ENCODE measurements at places on chromosomes 5 and 9. TPM values are rescaled to one million over a fixed set of nuclear protein-coding genes. Genes with fewer than 3 reads are reported as not detected.

DNA sequence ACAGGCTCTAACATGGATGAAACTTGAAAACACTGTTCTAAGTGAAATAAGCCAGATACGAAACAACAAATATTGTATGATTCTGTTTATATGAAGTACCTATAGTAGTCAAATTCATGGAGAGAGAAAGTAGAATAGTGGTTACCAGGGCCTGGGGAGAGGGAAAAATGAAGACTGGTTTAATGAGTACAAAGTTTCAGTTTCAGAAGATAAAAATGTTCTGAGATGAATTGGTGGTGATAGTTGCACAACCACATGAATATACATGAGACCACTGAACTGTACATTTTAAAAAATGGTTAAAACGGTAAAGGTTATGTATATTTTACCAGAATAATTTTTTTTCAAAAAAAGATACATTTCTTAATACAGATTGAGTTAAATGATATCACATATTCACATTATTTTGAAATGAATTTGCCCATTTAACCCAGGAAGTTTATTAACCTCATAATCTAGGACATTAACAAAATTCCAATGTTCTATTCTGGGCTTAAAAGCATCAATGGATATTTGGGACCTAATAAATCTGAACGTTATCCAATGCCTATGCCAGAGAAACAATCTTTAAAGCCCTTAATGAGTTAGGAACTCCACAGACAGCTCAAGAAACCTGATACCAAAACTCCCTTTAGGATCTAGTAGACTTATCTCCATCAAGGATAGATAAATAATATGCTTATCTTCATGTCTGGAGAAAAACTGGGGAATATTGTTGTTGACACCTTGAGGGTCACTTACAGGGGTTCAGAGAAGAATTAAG is 521.3 kb downstream of the EFNA5 start:
- no peak for DNase-seq

DNA sequence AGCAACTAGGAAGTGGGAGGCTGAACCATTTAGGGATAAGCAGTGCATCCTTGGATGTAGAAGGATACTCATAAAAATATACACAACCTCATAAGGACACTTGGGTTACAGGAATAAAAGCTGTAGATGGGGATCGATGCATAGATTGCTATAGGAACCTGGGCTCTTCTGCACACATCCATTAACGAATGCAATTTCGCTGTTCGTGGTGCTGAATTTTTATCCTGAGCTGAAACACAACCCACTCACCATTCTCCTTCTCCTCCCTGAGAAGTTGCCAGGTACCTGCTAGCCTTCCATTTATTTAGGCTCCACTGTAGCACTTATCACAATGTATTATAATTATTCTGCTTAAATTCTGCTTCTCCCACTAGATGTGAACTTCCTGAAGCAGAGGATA is 320.6 kb upstream of the BRINP1 start:
- DNase-seq = peak; percentile 0

GRCh38 chr5:159601216-159601615 is 270.9 kb upstream of the IL12B start:
- DNase-seq = no peak

PCDHA4 gene
- 0.26 TPM for polyA plus RNA-seq

- DNase-seq = no peak
Measured at GRCh38 chr9:105860516-105860915, 166.2 kb downstream of the TMEM38B start.

DNA sequence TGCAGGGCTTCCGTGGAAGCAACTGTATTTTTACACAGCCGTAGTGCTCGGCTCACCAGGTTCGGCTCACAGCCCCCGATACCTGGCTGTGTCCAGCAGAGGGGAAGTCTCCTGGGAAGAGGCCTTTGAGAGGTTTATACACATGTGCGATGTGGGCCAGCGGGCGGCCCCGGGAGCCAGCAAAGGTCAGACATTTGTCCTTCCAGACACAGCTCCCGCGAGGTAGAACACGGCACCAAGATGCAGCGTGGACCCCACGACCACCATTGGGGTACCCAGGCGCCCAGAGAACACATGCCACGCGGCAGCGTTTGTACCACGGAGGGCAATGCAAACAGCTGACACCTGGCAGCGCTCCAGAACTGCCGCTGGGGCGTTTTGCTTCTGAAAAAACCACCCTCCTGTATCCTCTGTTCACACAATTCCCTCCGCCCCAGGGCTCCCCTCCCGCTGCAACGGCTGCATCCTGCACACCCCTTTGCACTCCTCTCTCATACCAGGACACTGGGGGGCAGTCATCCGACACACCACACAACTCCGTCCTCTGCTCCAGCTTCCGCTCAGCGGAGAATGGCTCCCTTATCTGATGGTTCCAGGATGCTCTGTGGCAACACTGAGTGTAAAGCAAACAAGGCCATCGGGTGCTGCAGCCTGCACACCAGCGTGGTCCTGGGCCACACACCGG is 235.3 kb downstream of the SYK start:
- peak; percentile 62 for DNase-seq

DNA sequence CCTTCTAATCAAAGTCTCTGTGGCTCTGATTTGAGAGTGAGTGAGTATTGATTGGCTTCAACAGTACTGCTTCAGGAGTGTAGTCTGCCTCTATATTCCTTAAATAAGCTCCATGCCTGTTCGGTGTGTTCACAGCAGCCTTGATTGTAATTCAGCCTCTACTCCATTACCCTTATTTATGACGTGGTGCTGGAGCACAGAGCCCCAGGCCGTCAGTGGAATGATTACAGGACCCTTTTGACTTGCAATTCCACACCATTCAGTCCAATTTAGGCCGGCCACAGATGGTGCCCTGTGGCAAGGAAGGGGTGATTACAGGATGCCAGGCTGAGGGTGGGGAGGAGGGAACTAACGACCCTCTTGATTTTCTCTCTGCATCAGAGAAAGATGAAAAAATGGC is 110.3 kb downstream of the ASTN2 start:
- DNase-seq = no peak

DNA sequence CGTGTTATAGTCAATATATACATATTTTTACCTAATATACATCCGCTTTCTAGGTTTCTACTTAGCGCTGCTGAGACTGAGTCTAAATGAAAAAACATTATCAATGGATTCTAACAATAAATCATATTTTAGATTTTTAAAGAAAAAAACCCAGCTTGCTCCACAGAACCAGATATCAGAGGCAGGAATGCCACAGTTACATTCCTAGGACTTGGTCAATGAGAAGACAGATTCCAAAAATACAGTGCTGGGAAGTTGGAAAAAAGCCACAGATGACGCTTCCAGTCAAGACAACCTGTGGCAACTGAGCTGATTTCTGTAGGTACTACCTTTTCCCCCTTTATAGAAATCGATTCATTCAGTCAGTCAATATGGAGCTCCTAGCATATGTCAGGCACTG is 577 bp upstream of the CCDC112 start:
- DNase-seq = no peak

DNA sequence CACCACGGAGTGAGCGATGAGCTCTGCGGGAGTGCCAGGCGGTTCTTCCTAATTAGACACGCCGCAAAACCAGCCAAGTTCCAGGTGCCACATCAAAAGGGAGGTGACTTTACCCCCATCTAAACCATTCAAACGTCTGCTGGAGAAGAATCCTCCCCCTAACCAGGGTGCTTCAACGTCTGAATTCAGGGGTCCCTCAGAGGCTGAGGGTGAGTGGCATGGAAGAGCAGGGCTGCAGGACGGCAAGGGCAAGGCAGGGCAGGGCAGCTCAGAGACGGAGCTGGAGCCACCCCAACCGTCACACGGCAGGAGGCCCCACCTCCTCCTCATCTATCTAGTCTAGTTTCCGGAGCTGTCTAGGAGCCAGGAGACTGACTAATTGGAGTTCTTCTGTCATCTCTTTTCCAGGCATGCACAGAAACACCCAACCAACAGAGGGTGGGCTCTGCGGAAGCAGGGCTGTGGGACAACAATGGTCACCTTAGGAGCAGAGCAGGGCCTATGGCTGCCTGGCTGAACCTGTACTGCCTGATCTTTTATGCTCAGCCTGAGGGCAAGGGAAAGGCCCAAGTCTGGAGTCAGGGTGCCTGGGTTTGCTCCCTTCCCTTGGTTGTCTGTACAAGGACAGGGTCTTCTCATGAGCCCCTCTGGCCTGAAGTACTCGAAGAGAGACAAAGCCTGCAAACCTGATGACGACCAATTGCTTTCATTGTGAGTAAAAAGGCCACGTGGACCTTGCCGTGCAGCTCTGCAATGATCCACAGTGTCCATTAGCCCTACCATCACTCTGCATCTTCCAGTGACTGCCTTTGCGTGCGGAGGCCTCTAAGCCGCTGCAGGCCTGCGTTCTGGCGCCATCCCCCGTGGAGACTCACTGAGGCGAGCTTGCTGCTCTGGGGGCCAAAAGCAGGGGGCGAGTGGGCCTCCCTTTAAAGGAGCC is 81.0 kb upstream of the SLC25A51 start:
- DNase-seq = no peak

GRCh38 chr5:122871661-122872060 is 26.2 kb downstream of the SNX24 start:
- DNase-seq = no peak

GRCh38 chr9:19465586-19466279 is 56.9 kb downstream of the ACER2 start:
- no peak for DNase-seq

GRCh38 chr5:178941361-178941760 is 363 bp downstream of the ZNF454 start:
- no peak for DNase-seq

DNA sequence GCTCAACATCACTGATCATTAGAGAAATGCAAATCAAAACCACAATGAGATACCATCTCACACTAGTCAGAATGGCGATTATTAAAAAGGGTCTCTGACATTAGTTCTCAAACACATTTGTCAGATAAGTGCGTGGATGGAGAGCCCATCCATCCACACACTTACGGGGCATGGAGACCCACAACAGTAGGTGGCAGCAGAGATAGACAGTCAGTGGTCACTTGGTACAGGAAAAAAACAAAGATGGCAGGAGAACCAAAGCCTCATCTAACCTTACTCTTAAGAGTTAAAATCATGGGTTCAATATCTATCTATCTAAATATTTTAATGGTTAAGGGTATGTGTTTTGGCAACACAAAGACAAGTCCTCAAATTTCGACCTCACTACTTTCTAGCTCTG is 1378.7 kb upstream of the C9orf72 start:
- DNase-seq = no peak

DNA sequence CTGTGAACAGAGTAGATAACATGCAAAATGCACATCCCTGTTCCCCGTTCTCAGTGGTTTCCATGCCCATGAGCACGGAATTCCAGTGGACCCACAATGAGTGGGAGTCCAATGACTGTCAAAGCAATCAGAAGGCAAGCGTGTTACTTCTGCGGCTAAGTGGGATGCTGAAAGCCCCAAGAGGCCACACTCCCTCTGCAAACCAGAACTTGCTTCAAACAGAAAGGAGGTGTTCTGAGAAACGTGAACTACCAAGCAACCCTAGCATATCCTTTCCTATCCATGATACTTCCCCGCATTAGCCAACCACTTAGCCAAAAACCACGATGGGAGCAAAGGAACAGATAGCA is 21.7 kb upstream of the MVB12B start:
- no peak for DNase-seq

GRCh38 chr9:127876764-127877562 is 512 bp downstream of the AK1 start:
- no peak for DNase-seq

GRCh38 chr5:56585461-56585860 is 229.9 kb upstream of the MAP3K1 start:
- DNase-seq = no peak

GRCh38 chr5:65978251-65978650 is 51.9 kb downstream of the ERBIN start:
- no peak for DNase-seq

- DNase-seq = no peak
Measured at GRCh38 chr5:102760815-102761214, 5.7 kb downstream of the PAM start.

DNA sequence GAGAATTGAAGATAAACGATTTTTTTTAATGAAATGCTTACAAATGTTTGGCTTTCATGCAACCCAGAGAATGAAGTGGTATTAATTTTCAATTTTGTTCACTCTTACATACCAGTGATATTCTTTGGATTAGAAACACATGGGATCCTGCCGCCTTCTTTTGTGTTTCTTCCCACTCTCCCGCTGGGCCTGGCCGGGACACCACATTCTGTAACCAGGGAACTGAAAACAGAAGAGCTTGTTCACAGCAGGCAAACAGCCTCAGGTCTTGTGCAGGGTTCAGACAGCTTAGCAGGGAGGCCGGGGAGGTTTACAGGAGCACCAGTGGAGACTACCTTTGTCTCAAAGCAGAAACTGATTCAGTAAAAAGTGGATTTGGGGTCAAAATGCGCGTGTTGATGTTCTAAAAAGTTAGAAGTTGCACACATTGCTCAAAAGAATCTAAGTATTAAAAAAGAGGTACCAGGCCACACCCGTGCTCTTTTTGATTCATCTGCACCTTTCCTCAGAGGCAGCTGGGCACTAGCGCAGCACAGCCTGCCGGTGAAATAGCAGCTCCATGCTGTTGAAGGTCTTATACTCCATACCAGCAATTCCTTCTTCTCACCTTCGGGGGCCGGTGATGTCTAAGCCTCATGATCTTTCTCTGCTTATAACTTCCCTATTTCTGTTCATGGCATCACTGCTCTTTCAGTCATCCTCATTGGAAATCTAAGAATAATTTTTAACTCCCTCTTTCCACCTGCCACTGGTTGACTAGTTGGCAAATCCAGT is 67.1 kb downstream of the GRAMD2B start:
- peak; percentile 40 for DNase-seq
